ENCODE measurements at places on chromosomes 13 and 19.

- no peak for DNase-seq
Measured at GRCh38 chr13:30963791-30964190, 31.3 kb downstream of the TEX26 start.

GRCh38 chr13:44398606-44399005 is 25.0 kb downstream of the SERP2 start:
- DNase-seq: no peak

DNA sequence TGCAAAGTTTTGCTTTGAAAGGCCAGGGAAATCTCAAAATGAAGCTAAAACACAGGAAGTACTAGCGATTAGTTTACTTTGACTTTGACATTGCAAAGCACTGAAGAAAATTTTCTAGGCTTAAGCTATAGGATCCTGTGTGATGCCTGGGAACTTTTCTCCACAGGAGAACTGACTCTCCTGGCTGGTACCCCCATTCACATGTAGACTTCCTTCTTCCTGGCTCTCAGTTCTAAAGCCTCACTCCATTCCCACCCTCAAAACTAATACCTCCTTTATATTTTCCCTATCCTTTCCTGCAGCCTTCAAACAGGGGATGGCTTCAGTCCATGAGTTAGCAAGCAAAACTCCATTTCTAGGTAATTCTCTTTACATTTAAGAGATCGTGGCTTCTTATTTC is 189.5 kb downstream of the SLITRK1 start:
- no peak for DNase-seq

GRCh38 chr13:67844574-67844973 is 614.4 kb upstream of the PCDH9 start:
- DNase-seq: no peak

DNA sequence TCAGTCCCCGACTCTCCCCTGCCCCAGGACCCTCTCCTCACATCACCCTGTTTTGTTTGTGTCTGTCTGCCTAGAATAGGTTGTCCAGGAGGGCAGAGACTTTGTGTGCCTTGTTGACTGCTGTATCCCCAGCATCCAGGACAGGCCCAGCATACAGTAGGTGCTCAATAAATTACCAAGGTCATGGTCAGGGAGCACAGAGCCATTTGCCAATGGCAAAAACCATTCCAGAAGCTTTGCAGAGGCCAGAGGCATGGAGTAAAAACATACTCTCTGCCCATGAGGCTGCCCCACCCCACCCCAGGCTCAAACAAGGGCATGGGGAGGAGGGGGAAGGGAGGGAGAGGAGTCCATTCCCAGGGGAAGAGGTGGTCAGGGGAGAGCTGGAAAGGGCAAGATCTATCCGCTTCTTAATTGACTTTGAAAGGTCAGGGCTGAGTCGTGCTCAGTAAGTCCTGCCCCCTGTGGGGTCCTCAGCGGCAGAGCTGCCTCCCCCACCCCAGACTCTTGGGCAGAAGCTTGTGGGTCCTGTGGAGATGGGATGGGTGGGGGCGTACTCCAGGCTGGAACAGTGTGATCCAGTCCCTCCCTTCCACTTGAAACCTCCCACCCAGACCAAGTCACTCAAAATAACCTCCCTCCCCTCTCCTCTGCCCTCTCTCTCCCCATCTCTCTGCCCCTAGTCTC is 4.4 kb downstream of the GPR4 start:
- DNase-seq: no peak

GRCh38 chr19:17209126-17210036 is 5.8 kb upstream of the USE1 start:
- no peak for DNase-seq

GRCh38 chr19:58277748-58278540 is 811 bp upstream of the ZNF8 start:
- no peak for DNase-seq

DNA sequence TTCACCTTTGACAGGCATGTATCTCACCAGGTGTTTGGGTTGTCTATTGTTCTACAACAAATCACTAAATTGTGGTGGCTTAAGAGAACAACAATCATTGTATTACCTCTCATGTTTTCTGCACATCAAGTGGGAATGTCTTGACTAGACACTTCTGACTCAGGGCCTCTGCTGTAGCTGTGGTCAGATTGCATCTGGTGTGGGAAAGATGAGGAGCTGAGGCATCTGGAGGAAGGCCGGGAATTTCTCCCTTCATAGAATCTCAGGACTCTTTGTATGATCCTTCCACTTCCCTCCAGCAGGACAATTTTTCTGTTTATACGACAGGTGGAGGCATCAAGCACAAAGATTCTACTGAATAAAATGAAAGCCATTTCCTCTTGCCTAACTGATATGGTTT is 511.8 kb upstream of the NBEA start:
- no peak for DNase-seq

DNA sequence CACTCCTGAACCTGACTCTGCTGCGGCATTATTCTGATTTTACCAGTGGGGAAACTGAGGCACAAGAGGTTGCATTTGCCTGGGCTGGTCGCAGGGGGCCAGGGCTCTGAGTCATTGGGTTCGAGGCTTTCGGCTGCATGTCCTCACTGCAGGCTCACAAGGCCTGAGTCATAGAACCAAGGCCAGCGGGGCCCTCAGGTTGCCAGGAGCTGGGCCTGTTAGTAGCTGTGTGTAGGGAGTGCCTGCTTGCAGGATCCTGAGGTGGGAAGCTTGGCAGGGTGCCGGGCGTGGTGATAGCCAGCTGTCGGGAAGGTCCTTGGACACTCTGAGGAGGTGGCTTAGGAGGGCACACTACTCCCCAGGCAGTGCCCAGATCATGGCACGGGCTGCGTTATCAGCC is 21.6 kb upstream of the F2RL3 start:
- DNase-seq: no peak

DNA sequence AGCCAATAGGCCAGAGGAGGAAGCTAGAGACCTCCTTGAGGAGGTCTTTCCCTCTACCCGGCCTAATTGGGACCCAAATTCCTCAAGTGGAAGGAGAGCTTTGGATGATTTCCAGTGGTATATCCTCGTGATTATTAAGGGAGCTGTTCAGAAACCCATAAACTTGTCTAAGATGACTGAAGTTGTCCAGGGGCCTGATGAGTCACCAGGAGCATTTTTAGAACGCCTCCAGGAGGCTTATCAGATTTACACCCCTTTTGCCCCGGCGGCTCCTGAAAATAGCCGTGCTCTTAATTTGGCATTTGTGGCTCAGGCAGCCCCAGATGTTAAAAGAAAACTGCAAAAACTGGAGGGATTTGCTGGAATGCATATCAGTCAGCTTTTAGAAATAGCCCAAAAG is 198.1 kb downstream of the ZNF486 start:
- DNase-seq: no peak

DNA sequence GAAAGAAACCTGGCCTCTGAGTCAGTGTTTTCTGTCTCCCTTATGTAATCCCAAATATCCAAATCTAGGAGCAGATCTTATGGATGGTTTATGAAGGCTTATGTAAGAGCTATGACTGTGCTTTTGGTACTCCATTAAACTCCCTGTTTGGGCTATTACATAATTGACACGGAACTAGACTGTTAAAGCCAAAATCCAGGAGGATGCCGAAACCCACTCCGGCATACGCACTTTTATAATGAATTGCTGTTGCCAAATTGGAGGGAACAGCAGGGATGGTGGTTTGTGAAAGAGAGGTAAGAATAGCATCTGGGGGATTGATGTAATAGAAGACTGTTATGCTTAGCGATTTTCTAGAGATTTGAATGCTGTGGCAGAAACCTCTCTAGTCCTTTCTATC is 2.0 kb downstream of the MTUS2 start:
- no peak for DNase-seq

DNA sequence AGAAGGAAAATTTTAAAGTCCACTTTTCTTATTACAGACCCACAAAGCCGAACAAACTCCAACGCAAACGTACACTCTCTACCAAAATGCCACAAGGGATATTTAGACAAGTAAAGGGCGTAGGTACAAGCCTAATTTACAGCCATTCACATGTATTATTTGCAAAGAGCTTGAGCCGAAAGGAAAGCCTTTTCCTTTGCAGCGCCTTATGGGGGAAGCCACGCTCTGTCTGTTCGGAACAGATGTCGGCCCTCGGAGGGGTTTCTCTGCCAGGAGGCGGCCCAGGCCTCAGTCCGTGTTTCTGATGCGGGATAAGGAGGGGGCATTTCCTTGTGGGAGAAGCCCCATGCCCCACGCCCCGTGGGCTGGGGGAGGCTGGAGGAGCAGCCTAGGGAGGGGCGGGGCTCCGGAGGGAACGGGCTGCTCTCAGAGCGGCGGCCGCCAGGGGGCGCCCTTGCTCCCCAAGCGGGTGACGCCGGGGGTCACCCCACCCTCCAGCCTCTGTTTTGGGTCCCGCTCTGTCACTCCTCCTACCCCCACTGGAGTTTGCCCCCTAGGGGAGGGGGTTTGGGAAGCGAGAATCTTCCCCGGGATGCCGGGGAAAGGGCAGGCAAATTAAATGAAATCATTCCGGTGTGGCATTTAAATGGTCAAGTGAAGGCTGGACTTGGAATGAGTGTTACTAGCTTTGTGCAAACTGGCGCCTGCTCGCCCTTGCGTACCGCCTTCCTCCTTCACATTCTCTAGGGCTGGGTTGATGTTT is 2.9 kb downstream of the HTR2A start:
- no peak for DNase-seq

DNA sequence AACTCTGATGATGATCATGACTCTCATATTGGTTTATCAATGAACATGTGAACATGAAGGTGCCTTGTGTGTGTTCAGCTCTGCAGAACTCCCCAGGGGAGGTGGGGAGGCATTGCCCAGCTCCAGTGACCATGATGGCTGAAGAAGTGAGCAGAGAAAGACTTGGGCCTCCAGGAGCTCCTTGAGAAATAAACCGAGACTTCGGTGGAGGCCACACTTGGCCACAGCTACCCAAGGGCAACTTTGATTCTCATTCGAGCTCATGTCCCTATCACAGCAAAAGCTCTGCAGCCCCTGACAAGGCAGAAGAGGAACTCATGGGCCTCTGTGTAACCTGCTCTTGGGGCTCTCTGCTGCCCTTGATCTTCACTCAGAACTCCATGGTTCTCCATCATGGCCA is 44.1 kb upstream of the ZNF536 start:
- DNase-seq: no peak

DNA sequence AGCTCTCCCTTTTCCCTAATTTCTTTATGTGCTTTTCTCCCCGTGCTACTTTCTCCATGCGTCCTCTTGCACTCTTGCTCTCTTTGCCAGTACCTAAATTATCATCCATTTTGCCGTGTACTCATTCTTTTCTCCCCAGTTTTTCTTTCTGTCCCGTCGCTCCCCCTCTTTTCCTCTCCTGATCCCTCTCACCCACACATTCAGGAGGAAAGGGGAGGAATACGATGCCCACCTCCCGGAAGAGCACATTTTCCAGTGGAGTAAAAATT is 821 bp downstream of the ZNF616 start:
- DNase-seq: no peak

DNA sequence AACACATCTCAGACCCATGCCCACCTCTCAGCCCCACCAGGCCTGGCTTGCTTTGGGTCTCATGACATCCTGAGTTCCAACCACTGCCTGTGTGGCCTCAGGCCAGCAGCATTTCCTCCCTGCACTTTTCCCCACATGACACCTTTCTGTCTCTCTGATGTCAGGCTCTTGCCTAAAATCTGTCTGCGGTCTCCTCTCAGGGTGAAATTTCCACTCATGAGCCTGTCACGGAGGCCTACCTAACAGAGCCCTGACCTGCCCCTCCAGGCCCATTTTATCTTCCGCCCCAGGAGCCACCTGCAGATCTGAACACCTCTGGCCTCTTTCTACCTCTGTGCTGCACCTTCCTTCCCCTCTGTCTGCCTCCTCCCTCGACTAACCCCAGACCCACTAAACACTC is 93.5 kb downstream of the ZDHHC20 start:
- no peak for DNase-seq

DNA sequence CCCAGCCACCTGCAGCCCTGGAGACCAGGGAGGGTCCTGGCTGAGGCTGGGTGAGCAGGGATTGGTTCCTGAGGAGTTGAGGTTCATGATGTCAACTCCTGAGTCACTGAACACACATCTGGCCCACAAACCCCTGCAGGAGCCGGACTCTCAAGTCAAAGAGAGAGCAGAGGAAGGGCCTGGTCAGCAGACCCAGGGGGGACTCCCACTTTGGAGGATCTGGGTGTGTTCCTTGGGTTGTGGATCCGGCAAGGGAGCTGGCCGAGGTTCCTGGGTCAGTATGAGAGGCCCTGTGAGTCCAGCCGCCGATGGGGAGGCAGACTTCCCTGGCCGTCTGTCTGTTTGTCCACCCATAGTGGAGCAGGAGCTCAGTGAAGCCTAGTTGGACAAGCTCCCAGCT is 4.0 kb downstream of the SLC7A10 start:
- no peak for DNase-seq

GRCh38 chr13:97359181-97360057 is 74.5 kb upstream of the RAP2A start:
- DNase-seq: peak; percentile 17

DNA sequence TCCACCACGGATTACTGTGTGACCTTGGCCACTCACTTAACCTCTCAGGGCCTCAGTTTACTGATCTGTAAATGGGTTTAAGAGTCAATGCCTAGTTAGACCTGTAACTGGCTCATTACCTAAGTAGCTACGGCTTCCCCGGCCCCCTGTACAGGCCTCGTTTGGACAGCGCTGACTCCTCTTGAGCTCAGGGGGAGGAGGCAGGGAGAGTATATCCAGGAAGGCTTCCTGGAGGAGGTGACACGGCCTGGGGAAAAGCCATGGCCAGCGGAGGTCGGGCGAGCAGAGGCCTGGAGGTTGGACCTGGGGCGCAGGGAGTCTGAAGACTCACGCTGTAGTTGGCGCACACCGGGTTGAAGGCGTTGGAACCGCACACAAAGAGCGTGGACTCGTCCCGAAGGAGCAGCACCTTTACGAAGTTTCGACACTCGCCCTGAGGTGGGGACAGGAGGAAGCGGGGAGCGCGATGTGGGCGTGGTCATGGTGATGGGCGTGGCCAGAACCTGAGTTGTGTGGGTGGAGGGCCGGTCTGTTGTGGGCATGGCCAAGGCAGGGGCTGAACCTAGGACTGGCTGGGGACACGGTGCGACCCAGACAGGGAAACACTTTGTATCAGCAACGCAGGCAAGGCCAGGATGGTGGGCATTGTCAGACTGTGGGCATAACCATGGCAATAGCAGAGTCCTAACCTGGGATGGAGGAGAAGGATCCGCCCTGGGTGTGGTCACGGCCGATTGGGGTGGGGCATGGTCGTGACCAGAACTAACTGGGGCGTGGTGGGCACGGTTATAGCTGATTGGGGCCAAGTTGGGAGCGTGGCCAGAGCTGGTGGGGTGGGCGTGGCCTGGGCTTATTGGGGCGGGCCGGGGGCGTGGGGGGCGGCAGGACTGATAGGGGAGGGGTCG is 3.6 kb downstream of the SEMA6B start:
- DNase-seq: no peak

DNA sequence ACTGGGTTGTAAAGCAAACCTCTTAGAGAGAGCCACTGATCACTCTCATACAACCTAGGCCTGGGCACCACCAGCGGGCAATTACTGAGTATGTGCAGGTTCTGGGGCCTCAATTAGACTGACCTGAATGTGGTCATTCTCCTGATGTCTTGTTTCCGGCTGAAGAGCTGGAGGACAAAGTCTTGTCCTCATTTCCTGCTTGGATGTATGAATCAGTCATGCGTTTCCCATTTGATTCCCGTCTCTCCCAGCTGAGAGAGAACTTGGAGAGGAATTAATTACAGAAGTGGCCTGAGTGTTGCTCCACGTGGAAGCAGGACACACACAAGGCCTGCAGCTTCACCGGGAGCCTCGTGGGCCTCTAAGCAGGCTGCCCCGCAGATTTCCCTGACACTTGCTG is 799.3 kb upstream of the ARGLU1 start:
- DNase-seq: no peak

GRCh38 chr13:30292325-30292724 is 15.0 kb downstream of the KATNAL1 start:
- DNase-seq: no peak

Measured in NCI-H446 treated with DMSO at 0.1 percent for 48 hours (cell line).